Lung (tissue), 17 donors: ENCODE measurements at places on chromosomes 1 and 21.

DNA sequence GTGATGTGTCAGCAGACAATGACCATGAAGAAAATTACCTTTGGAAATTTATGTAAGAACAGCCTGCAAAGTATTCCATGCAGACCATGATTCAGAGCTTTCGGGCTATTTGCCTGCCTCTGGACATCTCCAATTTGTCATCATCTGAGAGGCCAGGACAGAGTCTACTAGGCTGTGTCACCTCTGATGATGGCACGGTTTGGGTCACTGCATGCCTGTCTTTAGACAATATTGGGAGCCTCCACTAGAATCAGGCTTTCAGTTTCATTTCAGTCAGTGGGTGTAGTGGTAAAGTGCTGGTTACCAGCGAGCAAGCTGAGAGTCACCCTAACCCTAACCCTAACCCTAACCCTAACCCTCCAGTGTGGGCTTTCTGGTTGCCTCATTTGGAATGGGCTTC, 80.8 kb downstream of the KCNJ6 start:
- DNase-seq = no peak

DNA sequence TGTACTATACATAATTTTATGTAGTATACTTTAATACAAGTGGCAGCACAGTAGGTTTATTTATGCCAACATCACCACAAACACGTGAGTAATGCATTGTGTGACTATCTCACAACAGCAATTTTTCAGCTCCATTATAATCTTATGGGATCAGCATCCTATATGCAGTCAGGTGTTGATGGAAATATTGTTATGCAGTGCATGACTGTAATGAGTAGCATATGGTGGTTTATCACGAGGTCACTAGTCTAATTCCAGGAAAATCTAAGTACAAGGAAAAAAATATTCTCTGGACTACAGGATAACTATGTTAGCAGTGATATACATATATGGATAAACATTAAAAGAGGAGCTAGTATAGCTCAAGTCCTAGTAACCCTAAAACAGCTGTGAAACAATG, 69.0 kb downstream of the ATP1B1 start:
- DNase-seq = no peak

DNA sequence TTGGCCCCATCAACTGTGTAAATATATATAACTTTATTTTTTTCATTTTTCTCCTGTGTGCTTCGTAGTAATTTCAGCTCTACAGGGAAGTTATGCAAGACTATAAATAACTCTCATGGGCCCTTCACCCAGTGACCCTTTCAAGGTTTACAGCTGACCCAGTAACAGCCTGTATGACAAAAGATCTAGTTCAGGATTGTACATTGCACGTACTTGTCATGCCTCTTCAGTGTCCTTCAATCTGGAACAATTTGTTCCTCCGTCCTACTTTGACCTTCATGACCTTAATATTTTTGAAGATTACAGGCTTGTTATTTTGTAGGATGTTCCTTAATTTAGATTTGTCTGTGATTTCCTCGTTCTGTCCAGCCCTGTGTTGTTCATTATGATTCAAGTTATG, 40.5 kb downstream of the BRINP2 start:
- DNase-seq = no peak

GRCh38 chr1:219405531-219406331, 207.2 kb downstream of the ZC3H11B start:
- DNase-seq = no peak

DNA sequence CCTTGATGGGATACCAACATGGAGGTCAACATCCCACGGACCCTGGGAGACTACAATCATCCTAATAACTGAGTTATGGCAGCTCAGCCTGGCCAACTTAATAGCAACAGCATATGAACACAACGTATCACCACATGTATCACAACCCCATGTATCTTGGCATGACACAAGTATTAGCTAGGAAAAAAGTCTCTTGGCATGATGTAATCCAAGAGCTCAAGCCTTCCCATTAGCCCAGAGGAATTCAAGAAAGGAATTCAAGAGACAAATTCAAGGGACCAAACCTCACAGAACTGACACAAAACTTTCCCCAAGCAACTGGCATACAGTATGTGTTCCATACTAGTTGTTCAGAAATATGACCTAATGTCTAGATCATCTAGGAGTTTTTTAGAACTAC, 100.9 kb upstream of the HMGB4 start:
- DNase-seq = no peak

GRCh38 chr1:16085522-16085921, 12.1 kb upstream of the FAM131C start:
- no peak for DNase-seq
